ENCODE measurements at places on chromosomes 11 and 22.

DNA sequence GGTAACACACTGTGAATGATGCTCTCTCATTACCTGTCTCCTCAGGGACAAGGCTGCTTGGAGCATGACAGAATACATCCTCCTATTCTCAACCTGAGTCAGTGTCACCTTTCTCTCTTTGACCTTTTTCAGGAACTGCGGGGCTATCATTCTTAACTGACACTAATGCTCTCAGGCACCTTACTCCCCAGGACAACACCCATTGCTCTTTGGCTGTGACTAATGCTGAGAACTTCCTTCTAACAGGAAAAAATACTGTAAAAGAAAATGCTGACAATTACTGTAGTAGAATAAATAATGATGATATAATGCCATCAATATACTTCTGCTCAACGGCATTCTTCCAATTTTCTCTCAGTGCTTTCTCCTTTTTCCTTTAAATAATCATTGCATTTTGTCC lies 2082.7 kb upstream of the RAG2 start:
- DNase-seq, result no peak

DNA sequence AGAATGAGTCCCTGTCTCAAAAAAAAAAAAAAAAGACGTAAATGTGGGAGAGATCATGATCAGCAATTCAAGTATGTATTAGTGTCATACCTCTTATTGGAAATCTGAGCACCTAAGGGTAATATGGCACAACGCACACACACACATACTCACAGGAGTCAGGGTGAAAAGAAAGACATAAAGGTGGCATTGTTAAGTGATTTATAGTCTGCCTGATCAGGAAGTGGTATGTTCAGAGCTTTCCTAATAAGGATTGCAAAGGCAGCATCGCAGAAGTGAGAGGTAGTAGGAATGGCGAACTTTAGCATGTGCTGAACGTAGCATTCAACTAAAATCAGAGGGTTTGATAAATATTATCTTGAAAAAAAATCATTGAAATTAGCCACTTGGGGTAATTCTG lies 854.3 kb downstream of the METTL15 start:
- DNase-seq, result no peak

DNA sequence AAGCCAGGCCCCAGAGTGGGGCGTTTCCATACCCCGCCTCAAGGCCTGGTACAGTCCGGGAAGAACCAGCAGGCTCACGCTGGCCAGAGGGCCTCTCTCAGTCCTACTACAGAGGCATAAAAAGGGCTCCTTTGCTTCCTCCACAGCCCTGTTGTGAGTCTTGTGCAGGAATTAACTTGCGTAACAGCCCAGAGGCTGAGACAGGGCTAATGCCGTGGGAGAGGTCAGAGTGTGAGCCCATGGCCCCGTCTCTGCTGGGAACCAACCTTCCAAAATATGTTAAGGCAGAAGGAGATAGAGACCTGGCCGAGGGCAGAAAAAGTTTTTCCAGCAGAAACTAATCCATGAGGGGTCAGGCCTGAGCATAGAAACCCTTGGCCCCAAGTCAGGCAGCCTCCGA lies 19.9 kb upstream of the TMEM184B start:
- no peak for DNase-seq

GRCh38 chr11:73321604-73322381 lies 13.7 kb downstream of the ARHGEF17 start:
- DNase-seq, result no peak

DNA sequence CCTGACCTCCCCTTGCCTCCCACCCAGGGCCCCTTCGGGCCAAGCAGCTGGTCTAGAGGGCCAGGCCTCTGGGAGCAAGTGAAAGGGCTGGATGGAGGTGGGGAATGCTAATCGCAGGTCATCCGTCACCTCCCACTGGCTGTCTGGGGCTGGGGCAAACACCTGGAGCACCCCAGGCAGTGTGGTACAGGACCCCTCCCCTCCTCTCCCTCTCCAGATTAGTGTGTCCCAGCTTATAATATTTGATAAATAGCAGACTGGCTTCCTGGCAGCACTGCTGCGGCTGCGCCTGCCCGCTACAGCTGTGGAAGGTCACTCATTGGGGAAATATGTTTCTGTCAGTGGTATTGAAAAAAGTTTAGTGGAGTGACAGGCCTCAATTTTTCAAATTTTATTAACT lies 90.7 kb upstream of the PHOX2A start:
- no peak for DNase-seq

- no peak for DNase-seq
Measured at GRCh38 chr22:45073064-45073463, 63.3 kb upstream of the PHF21B start.

DNA sequence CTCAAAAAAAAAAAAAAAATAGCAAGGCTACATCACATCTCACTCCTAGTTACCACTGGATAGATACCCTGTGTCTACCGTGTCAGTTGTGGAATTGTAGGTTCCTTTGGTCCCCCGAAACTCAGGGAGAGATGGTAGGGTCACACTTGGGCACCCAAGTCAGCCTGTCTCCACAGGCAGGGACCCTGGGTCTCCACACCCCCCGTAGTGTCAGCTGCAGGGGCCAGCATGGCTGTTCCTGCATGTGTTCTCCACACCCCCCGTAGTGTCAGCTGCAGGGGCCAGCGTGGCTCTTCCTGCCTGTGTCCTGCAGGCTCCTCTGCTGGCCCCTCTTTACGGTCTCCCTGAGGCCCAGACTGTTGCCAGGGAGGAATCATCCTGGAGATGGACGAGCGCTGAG lies 282.1 kb downstream of the BRD1 start:
- no peak for DNase-seq

Measured in HuH-7 (cell line).